Right cardiac atrium (tissue), 5 donors: ENCODE measurements at places on chromosomes 3 and 15.

DNA sequence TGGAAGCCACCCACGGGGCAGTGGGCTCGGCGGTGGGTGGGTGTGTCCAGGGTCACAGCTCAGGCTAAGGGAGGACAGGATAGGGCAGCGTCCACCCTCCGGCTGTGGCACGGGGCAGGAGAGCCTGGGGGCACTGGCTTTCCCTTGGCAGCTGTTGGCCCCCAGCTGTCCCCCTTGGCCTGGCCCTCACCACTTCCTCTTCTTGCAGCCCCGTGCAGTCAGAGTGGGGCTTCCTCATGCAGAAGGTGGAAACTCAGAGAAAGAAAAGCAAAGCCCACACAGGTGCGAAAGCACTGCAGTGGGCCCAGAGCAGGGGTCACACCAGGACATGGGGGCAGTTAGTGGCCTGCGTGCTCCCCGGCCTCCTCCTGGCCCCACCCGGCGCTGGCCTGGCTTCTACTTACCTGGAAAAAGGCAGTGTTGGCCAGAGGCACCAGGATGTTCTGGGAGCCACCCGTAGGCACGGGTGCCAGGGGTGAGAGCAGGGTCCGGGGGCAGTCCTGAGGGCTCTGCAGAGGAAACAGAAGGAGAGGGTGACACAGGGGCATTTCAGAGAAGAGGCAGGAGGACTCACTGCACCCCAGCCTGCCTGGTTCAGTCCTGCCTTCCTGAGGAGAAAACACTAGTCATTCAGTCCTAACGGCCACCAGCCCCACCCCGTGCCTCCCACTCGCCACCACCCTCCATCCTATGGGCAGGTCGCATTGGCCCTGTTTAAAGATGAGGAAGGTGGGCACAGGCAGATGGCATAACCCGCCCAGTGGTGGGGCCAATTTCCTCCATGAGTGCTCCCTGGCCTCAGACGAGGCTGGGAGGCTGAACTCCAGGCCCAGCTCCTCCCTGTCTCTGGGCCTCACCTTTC lies 28.3 kb downstream of the PLXND1 start:
- peak; percentile 61 for DNase-seq

DNA sequence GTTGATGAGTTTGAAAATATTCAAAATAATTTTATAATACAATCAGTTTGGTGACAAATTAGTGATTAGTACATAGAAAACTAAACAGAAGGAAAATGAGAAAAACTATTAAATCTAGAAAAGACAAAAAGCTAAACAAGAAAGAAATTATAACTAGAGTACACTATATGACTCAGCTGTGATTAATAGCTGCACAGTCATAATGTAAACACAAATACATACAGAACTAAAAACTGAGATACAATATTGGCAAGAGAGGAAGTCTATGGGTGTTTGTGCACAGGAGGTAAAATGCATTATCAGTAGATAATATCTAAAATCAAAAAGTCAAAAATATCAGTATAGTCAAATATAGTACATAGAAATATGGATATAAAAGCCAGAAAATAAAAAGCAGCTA lies 80.7 kb upstream of the PCSK6 start:
- no peak for DNase-seq

DNA sequence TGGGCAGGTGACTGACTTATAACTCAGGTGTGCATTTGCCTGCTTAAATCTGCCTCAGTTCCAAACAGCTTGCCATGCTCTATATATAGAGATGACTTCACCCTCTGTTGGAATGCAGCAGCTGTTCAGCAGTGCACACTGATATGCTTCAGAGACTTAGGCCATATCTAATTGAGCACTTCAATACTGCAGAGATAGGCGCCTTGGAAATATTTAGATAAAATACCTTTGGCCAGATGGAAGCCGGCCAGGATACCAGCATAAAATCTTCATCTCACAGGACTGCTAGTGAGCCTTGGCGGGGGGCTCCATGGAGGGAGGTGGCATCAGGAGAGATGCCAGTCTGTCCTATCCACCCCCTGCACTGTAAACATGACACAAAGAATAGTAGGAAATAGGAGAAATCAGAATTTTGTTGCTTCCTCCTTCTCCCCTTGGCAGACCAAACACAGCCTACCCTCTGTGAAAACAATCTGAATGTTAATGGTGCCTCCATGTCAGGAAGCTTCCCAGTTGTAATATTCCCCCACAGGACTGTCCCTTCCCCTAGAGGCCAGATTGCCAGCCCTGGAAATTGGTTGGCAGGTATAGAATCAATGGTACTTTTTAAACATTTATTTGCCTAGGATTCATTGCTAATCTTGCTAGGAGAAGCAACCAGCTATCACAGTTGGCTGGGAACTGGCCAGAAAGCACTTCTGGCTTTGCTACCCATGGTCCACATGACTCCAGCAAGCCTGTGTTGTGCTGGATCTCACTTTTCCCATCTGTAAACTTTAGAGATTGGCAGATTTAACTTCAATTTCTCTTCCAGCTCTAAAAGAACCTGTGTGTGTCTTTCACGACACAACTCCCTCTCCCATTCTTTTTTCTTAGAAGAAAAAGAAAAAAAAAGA lies 215.5 kb upstream of the KCNMB2 start:
- peak; percentile 85 for DNase-seq

GRCh38 chr3:58388550-58389091 lies 45.0 kb downstream of the PDHB start:
- no peak for DNase-seq

- DNase-seq, result no peak
Observed at GRCh38 chr3:186691676-186692075, 25.5 kb upstream of the KNG1 start.

GRCh38 chr3:7194071-7194835 lies 333.3 kb downstream of the GRM7 start:
- DNase-seq, result no peak

- no peak for DNase-seq
Observed at GRCh38 chr15:78102741-78103140, 10.4 kb downstream of the SH2D7 start.

GRCh38 chr3:63400246-63400860 lies 122.2 kb downstream of the SYNPR start:
- DNase-seq, result no peak

DNA sequence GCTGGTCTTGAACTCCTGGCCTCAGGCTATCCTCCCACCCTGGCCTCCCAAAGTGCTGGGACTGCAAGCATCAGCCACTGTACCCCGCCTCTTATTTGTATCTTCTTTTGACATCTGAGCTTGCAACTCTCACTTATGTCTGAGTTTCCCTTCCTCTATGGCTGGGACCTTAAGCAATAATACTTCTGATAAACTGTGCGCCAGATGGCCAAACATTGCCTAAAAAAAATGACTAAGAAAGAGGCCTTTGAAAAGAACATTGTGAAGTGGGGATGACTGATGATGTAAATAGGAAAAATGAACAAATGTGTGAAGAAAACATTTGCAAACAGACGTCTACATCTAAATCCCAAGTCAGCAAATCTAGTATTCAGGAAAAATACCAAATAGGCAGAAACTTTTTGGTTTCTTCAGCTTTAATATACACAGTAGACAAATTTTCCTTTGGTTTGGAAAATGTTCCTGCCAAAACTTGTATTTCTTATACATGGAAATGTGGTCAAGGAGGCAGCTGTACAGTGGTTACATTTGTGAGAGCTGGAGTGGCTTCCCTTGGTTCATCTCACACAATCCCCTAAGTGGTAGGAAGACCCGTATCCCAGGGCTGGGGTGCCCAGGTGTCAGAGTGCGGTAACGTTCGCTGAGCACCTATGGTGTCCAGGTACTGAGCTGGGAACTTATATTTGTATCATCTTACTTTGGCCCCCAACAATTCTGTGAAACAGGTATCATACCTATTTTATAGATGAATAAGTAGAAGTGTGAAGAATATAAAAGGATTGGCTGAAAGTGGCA lies 11.6 kb upstream of the TFRC start:
- DNase-seq, result no peak

GRCh38 chr3:62416144-62416543 lies 42.8 kb upstream of the FEZF2 start:
- no peak for DNase-seq

DNA sequence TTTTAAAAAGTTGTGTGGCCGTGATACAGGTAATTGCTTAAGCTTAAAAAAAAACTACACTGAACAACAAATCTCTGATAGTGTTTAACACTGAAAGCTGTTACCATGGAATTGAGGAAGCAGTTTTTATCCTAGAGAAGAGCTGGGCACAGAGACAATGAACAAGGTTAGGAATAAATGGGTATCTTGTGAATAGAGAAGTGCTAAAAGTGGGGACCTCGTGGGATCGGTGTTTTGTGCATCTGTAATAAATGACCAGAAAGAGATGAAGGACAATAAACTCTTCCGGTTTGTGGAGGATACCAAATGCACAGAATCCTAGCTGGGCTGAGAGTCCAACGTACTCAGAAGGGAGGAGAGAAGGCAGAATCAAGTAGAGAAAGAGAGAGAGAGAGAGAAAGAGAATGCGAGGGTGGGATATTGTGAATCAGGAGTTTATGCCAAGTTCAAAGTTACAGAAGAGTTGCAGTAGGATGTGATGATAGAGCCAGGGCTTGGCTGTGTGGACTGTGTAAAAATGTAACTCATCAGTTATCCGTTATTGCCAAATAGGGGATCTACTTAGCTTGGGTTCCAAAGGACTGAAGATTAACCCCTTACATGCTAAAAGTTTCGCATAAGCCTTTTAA lies 148.9 kb downstream of the IL20RB start:
- no peak for DNase-seq

- no peak for DNase-seq
Observed at GRCh38 chr15:83398626-83399025, 48.5 kb upstream of the SH3GL3 start.

DNA sequence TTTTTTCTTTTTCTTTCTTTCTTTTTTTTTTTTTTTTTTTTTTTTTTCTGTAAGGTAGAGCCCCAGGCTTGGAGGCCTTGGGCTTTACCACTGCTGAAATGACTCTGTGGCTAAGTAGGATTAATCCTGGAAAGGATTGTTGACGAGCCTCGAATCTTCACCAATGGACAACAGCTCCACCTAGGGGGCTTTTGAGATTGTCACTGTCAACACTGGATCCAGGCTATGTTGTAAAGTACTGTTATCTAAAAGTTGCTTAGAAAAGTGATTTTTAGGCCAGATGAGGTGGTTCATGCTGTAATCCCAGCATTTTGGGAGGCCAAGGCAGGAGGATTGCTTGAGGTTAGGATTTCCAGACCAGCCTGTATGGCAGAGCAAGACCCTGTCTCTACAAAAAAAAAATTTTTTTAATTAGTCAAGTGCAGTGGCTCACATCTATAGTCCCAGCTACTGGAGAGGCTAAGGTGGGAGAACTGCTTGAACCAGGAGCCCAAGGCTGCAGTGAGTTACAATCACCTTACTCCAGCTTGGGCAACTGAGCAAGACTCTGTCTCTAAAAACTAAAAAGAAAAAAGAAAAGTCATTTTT lies 41.6 kb downstream of the KLHL18 start:
- DNase-seq, result peak; percentile 29

- no peak for DNase-seq
Observed at GRCh38 chr15:87597346-87598052, 659.0 kb downstream of the NTRK3 start.
